ENCODE measurements at places on chromosomes 16 and 17.
A peak's percentile ranks its signal among the peaks of the same experiment; 100 is the strongest.

DNA sequence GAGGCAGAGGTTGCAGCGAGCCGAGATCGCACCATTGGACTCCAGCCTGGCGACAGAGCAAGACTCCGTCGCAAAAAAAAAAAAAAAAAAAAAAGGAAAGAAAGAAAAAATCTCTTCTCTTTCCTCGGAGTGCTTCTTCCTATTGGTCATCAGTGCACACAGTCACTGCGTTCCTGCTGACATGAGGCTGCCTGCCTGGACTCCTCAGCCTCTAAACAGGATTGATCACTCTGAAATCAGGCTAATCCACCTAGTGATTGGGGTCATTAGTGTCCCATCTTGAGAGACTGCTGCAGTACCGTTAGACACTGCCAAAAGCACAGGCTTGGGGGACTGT, 30.8 kb downstream of the PLCD3 start:
- no peak for DNase-seq

DNA sequence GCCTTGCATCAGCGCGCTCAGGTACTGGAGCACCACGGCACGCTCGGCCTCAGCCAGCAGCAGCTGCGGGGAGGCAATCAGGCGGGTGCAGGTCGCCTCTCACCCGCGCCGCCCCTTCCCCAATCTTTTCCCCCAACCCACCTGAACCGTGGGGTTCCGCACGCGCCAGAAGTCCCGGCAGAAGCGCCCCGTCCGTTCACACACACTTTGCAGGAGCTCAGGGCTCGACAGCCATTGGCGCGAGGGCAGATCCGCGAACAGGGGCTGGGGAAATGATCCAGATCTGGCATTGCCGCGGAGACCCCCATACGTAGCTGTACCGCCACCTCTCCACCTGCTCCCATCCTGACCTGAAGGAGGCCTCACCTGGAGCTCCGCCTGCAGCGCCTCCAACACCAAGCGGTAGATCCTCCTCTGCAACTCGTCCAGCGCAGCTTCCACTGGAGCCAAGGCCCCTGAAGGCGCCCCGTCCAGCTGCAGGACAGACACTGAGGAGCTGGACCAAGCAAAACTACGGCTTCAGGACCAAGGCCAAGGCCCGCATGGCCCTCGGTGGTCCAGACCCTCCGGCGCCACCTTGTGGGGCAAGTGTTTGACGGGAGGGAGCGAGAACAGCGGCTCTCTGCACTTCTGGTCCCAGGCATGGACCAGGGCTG, 1.4 kb upstream of the MATCAP1 start:
- peak; percentile 93 for DNase-seq

- peak; percentile 29 for DNase-seq
Measured at GRCh38 chr16:11796227-11797165, 562 bp downstream of the ZC3H7A start.

- DNase-seq: no peak
Measured at GRCh38 chr17:81429821-81430551, 34.7 kb downstream of the BAHCC1 start.

- DNase-seq: no peak
Measured at GRCh38 chr17:33463887-33464286, 170.8 kb upstream of the ASIC2 start.

DNA sequence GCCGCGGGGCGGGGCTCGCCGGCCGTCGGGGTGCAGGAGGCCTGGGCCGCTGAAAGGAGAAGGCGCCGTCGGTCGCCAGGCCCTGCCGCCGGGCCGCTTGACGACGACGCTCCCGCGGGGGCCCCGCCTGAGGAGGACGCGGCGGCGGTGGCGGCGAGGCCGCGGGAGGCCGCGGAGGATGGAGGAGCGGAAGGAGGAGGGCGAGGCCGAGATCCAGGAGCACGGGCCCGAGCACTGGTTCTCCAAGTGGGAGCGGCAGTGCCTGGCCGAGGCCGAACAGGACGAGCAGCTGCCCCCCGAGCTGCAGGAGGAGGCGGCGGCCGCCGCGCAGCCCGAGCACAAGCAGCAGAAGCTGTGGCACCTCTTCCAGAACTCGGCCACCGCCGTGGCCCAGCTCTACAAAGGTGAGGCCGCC, 430 bp downstream of the HAPSTR1 start:
- no peak for DNase-seq

DNA sequence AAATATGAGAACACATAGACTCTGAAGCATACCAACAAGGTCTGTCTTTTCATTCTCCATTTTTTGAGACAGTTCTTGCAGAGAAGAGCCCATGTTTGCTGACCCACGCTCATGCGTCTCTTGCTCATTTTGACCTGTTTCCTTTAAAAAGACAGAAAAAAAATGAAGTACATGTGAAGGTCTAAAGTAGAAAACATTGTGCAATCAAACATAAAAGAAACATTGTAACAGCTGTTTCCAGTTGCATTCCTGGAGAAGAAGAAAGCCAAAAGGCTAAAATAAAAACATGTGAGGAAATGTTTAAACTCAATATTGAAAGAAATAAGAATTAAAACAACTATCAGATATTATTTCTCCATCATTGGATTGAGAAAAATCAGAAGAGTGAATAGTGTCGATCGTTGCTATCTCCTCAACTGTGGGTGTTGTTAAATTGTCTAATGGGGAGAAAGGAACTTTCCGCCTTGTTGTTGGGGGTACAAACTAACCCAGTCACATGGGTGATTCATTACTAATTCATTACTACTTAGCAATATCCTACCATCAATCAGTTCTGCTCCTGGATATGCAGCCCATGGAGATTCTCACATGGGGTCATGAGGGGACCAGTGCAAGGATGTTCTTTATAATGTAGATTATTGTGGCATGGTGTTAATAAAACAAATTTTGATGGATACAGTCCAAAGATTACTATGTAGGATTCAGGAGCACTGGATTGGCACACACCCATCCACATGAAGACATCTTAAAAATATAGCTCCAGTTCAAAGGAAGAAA, 9.5 kb downstream of the ABCA9 start:
- DNase-seq: no peak

DNA sequence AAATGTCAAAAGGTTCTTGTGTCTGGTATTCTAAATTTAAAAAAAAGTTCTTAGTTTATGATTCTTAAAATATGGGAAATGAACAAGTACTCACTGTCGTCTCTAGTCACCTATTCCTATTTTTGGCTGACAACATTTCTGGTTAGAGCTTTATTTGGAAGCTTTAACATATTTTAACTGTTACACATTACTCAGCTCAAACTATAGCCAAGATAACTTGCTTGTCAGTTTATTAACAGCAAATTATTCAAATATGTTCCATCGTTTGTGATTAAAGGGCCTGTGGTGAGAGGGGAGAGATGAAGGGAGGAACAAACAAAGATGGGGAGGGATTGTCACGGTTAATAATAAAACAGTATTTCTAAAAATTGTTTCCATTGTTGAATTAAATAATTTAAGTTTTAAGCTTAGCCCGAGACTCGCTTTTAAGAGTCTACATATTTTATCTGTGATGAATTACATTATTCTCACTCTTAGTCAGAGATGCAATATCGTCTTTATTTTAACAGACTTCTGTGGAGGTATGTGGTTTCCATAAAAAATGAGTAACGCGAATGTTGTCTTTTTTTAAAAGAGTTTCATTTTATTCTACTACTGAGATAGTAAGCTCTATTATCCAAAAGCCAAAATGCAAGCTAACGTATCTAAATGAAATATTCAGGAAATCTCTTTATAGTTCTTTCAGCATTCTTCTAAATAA, 321.9 kb upstream of the PMFBP1 start:
- DNase-seq: no peak

- no peak for DNase-seq
Measured at GRCh38 chr16:65662256-65662655, 540.4 kb upstream of the CDH11 start.

DNA sequence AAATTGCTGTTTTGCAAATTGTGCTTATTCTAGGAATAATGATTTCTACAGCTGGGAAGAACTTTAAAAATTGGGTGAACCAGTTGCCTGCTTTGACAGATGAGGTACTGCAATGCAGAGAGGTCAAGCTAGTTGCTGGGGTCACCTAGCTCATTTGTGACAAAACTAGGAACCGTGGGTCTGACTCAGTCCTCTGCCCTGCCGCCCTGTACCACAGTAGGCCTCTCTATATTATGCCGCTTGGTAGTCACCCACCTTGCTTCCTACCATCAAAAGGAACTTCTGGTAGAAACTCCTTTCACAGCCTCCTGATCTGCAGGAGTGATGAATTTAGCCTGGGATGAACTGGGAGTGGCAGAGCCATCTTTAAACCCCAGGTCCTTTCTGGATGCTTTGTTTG, 105.7 kb downstream of the PITPNC1 start:
- no peak for DNase-seq

- DNase-seq: no peak
Measured at GRCh38 chr17:21283482-21284318, 811 bp upstream of the MAP2K3 start.

- no peak for DNase-seq
Measured at GRCh38 chr16:49799172-49799571, 56.7 kb downstream of the ZNF423 start.

DNA sequence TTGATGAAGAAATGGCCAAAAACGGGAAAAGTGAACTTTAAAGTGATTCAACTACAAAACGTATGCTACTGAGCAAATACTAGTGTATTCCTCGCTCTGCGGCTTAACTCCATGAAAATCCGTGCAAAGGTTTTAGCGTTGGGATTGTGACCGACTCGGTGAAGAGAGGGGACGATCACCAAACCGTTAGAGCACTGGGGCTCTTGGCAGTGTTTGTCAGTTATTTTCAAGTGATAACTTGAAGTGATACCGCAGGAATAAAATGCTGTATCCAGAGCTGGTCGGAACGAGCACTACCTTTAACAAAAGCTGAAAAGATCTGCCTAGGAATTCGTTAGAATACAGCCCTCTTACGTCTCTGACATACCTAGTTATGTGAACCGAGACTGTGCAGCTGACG, 773 bp upstream of the PPM1D start:
- DNase-seq: no peak

Measured in 8988T (cell line).